ENCODE measurements at places on chromosomes 7 and 10. TPM values are rescaled to one million over a fixed set of nuclear protein-coding genes. Genes with fewer than 3 reads are reported as not detected.

The PDK4 gene
- 1.9 TPM for total RNA-seq

The RNF32 gene
- total RNA-seq, result 0.52 TPM

The ARHGAP22 gene
- 8.8 TPM for total RNA-seq

GRCh38 chr10:1182280-1183032, 126.3 kb downstream of the WDR37 start:
- H3K27me3 ChIP-seq, result peaks cover 3% of the 10 kb centered on the region
- H3K4me1 ChIP-seq, result no peaks in the 10 kb centered on the region
- no peak overlapping the region for H3K4me3 ChIP-seq
- no peaks in the 10 kb centered on the region for H3K36me3 ChIP-seq

Measured in chondrocyte (in vitro differentiated cells).